ENCODE measurements at places on chromosomes 3 and 15.
A peak's percentile ranks its signal among the peaks of the same experiment; 100 is the strongest.

DNA sequence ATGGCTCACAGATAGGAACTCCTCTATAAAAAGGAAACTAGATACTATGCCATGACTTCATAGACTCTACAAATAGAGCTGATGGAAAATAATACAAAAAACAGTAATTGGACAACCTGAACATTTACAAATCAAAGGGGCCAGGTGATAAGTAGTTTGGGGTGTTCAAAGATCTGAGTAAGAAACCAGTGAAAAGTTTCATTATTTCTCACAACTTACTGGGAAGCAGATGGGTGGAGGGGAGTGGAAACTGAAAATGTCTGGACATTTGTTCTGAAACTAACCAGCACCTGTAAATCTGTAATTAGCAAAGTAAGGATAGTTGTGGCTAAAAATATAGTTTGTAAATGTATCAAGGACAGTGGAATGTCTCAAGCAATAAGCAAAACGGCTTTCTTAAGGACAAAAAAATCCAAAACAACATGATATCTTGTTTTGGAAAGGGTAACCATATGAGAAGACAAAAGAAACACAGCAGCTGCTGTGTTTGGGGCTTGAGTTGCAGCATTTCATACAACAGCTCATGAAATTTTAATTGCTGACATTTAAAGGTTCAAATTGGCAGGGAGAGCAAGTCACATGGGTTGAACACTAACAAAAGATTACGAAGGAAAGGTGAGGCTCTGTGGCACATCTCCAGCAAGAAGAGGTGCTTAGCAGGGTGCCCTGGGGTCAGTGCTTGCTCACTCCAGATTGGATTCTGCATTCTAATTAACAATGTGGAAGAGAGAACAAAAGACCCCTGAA is 26.8 kb upstream of the THBS1 start:
- no peak for DNase-seq

- no peak for DNase-seq
These were observed 72.0 kb upstream of the MAP4 start for GRCh38 chr3:48088056-48088748.

DNA sequence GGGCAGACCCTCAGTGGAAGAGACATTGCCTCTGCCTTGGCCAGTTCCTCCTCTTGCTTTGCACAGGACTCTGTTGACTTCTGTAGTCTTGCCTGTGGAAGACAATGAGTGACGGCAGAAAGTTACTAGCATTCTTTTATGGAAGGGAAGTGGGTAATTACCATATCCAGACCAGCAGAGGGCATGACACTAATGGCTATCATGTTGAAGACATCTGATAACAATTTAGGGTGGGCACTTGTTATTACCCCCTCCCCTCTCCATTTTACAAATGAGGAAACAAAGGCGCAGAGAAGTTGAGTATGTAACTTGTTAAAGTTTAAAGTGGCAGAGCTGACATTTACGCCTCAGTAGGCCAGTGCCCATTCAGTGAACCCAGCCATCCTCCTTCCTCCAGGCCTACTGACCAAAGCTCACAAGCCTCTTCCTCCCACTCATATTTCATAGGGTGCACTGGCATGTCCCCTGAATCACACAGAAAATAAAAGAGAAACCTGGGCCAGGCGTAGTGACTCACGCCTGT is 48.2 kb upstream of the FMN1 start:
- no peak for DNase-seq

- DNase-seq = no peak
These were observed 69.3 kb downstream of the CHAC1 start for GRCh38 chr15:41022487-41023090.

DNA sequence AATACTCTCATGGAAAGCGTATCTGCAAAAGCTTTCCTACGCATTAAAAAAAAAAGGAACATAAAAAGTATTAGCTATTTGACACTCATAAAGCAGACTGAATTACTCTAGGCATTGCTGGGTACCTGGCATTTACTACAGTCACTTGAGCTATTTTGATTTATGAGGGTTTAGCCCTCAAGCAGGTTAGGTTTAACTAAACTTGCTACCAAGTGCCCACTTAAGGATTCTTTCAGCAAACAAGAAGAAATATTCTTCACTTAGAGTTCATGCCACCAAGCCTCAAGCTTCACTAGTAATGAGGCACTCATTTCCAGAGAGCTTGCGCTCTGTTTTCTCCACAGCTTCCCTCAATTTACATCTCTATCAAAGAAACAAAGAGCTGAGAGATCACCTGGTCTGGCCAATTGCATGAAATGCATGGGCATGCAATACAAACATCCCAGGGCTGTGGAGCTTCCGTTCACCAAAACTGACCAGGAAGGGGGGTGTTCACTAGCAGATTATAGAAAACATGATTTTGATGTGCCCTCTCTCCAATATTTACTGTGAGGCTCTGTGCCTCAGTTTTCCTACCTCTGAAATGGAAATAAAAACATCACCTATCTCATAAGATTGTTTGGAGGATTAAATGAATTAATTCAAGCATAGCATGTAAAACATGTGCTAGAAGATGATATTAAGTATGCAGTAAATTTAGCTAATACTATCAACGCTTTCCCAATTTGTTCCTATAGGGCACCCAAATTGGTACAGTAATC is 217.3 kb downstream of the RORA start:
- no peak for DNase-seq

GRCh38 chr3:141986548-141987107 is 110.2 kb downstream of the ATP1B3 start:
- DNase-seq = no peak

DNA sequence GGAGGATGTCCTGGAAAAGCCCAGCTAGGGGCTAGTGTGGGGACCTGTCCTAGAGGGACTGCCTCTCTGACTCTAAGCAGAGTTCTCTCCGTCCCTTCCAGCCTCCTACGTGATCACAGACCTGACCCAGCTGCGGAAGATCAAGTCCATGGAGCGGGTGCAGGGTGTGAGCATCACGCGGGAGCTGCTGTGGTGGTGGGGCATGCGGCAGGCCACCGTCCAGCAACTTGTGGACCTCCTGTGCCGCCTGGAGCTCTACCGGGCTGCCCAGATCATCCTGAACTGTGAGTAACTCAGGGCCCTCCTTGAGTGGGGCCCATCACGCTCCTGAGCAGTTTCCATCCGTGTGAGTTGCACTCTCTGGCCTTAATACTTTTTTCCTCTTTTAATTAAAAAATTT is 13.0 kb downstream of the IRAK2 start:
- DNase-seq = no peak

GRCh38 chr15:91070872-91071271 is 29.2 kb upstream of the SV2B start:
- no peak for DNase-seq

DNA sequence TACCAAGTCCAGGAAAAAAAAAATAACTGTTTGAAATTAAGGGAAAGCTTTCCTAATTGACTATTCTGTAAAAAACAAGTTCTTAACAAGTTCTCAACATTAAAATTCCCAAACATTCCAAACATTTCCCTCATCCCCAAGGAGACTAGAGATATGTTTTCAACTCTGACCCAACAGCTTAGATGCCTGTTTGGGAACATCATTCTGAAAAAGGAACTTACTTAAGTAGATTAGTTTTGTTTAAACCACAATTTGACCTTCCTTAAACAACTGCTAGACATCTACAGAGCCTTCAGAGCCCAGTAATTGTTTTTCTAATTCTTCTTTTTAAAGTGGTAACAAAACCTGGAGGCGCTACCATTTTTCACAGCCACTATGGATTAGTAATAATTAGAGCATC is 12.8 kb downstream of the UBR1 start:
- DNase-seq = no peak

DNA sequence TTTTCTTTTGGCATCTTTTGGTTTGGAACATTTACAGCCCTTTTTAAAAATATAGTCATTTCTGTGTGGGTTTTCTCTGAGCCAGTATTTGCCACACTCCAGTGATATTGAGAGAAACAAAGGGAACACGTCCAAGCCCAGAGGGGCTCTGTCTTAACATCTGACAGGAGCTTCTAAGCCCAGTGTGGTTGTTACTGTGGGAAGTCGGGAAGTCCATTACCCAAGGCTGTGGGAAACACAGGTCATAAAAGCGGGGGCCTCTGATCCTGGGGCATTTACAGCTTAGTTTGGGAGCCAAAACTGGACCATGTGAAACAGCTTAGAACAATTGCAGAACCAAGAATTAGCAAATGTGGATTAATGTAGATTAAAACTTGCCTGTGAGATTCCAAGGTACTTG is 123.0 kb downstream of the PTPRG start:
- no peak for DNase-seq

- DNase-seq = no peak
These were observed 9.4 kb downstream of the TERC start for GRCh38 chr3:169755488-169755887.

- DNase-seq = peak; percentile 11
These were observed 27.2 kb upstream of the ZNF502 start for GRCh38 chr3:44685128-44685800.

DNA sequence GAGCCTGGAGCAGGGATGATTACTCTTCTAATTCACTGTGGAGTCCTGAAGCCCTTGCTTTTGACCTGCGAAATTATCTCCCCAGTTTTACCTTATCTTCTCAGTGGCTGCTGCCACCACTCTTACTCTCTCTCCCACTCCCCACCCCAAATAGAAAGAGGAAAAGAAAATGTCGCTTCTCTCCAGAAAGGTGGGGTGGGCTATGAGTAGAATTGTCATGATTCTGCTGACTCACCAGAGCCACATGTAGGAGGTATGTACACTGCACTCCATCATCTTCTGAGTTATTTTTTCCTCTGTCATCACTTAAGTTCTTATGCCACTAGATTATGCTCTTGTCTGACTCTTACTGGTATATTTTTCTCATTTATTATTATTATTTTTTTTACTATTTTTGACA is 43.9 kb upstream of the TMEM158 start:
- no peak for DNase-seq

DNA sequence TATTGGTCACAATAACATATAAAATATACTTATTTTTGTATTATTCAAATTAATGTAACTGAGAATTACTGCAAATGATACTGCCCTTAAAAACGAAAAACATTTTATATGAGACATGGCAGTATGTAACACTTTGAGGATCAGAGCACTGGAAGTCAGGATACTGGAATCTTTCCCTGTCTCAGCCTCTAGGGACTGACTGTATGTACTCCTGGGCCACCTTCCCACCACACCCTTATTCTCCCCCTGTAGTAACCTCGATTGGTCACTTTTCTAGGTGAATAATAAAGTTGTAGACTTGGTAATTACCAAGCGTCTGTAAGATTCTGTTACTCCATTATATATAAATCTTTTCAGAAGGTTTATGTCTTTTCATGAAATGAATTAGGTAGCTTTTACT is 43.0 kb downstream of the LRRC49 start:
- no peak for DNase-seq

DNA sequence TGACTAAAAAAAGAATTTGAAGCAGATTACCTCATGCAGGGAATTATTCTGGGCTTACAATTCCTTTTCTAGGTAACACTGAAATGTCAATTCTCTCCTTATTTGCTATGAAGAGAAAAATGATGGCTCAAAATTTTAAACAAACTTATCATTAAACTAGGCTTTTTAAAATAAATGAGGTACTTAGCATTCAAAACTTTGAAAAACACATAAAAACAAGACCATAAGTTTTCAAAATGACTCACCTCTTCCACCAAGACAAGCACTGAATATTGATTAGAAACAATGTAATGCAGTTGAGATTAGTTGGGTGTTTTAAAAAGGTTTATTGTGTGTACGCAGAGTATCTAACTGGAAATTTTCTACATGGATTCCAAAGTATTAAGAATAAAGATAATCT is 154.6 kb downstream of the ADAM10 start:
- no peak for DNase-seq

DNA sequence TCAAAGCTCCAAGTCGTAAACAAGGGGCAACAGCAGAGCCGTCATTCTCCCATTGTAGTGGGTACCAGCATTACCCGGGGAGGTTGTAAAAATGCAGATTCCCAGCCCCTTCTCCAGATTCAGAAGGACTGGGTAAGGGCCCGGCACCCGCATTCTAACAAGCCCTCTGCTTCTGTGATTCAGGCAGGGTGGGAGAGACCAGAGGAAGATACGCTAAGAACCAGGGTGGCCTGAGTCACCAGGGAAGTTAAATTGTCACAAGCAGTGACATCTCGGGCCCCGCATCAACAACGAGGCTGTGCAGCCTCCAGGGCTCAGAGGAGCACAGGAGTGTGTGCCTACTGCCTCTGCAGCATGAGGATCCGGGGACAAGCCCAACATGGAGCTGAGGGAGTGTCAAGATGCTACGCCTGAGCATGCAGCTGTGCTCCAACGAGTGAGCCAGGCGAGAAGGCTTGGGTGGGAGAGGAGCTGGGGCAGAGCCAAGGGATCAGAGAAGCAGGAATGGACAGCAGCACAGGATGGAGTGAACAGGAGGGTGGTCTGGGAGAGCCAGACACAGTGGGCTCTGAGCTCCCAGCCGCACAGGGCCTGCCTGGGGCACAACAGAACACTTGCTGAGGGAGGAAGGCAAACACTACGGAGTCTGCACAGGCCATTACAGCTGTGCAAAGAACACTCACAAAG is 68.5 kb downstream of the CPN2 start:
- DNase-seq = no peak

GRCh38 chr3:56811546-56812202 is 9.9 kb upstream of the ARHGEF3 start:
- no peak for DNase-seq

- DNase-seq = no peak
These were observed 14.6 kb downstream of the OCA2 start for GRCh38 chr15:28084547-28084946.

GRCh38 chr15:57861034-57861638 is 154.6 kb downstream of the POLR2M start:
- DNase-seq = no peak

DNA sequence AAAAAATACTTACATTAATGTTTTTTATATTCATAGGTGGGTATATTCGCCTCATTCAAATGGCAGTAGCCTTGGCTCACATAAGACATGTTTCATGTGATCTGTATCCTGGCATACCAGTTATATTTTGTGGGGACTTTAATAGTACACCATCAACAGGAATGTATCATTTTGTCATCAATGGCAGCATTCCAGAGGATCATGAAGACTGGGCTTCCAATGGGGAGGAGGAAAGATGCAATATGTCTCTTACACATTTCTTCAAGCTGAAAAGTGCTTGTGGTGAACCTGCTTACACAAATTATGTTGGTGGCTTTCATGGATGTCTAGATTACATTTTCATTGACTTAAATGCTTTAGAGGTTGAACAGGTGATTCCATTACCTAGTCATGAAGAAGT is 3.5 kb downstream of the PDE12 start:
- DNase-seq = no peak

- no peak for DNase-seq
These were observed 50.0 kb downstream of the CPA3 start for GRCh38 chr3:148914936-148915690.

Measured in activated T-helper 1 cell treated with anti-CD3 and anti-CD28 coated beads, Interleukin-2, amount 50 U/mL, for 16 hours (primary cell).